ENCODE measurements at places on chromosomes 6 and 20. TPM values are rescaled to one million over a fixed set of nuclear protein-coding genes. Genes with fewer than 3 reads are reported as not detected.
A peak's percentile ranks its signal among the peaks of the same experiment; 100 is the strongest.

- peak; percentile 55 for DNase-seq
Observed at GRCh38 chr6:39193201-39193791, 36.0 kb downstream of the KCNK5 start.

MTRF1L gene
- total RNA-seq: 16.0 TPM

GRCh38 chr20:58623579-58624473 is 27.3 kb upstream of the STX16 start:
- peak; percentile 91 for DNase-seq

CTNNBL1 gene
- total RNA-seq: 42.9 TPM

- DNase-seq: peak; percentile 44
Observed at GRCh38 chr6:165573671-165574070, 89.4 kb downstream of the PDE10A start.
